ENCODE measurements at places on chromosomes 4 and X. TPM values are rescaled to one million over a fixed set of nuclear protein-coding genes. Genes with fewer than 3 reads are reported as not detected.

BEX2 gene
- not detected for total RNA-seq

UGT2B7 gene
- not detected for total RNA-seq

- no peak for DNase-seq
Observed at GRCh38 chr4:40530961-40531635, 98.6 kb downstream of the RBM47 start.

DNA sequence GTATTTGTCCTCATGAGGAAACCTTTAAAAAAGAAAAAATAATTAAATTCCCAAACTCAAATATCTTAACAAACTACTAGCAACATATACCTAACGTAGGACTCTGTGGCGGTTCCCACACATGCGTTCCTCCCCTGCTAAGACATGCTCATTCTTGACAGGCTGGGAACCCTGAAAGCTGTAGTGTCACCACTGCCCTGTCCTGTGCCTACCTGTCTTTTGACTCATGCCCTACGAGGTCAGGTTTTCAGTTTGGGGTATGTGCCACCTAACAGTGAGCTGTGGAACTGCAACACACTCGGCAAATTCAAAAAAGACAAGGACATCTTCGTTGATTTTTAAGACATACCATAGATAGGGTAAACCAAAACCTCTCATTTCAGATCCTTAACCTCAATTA is 17.8 kb downstream of the IDS start:
- DNase-seq = no peak

CLDN2 gene
- total RNA-seq = not detected

CHRDL1 gene
- total RNA-seq = 2.5 TPM

- no peak for DNase-seq
Observed at GRCh38 chr4:89446193-89446592, 138.6 kb upstream of the GPRIN3 start.

SSX4B gene
- not detected for total RNA-seq

DNA sequence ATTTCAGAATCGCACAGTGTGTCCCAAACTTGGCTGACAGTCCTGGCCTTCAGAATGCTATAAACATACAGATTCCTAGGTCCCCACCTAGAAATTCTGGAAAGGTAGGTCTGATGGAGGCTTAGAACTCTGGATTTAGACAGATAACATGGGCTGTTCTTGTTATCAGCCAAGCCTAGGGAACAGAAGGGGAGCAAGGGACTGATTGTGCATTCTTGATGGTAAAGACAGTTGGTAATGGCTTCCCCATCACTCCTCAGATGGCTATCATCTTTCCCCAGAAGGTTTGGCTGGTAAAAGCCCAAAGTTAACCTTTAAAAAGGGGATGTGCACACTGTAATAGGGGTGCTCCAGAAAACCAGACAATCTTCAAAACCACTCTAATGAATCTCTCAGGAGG is 35.7 kb downstream of the DIPK2B start:
- DNase-seq = no peak

ADH1C gene
- total RNA-seq = 0.85 TPM

GRCh38 chrX:84729408-84729807 is 227.2 kb upstream of the HDX start:
- no peak for DNase-seq

ANXA3 gene
- 18.7 TPM for total RNA-seq

QDPR gene
- 64.6 TPM for total RNA-seq

GEMIN8 gene
- 9.6 TPM for total RNA-seq

ANKRD50 gene
- 11.1 TPM for total RNA-seq

GRCh38 chrX:79133904-79134303 is 10.6 kb upstream of the GPR174 start:
- no peak for DNase-seq

All from heart right ventricle (tissue), 16 donors.